ENCODE measurements at places on chromosomes 7 and 10.

DNA sequence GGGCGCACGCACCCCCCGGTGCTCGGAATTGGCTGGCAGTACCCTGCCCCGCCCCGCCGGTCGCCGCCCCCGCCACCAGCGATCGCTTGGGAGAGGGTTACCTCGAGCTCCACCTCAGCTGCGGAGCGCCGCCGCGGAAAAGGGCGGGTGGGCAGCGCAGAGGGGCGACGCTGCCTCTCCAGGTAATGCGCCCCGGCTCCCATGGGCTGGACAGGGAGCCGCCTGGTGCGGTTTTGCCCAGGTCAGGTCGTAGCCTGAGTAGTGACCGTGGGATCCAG, 1.3 kb downstream of the PFKFB3 start:
- peak; percentile 56 for DNase-seq

GRCh38 chr7:132705146-132705545, 128.9 kb upstream of the PLXNA4 start:
- DNase-seq, result no peak

DNA sequence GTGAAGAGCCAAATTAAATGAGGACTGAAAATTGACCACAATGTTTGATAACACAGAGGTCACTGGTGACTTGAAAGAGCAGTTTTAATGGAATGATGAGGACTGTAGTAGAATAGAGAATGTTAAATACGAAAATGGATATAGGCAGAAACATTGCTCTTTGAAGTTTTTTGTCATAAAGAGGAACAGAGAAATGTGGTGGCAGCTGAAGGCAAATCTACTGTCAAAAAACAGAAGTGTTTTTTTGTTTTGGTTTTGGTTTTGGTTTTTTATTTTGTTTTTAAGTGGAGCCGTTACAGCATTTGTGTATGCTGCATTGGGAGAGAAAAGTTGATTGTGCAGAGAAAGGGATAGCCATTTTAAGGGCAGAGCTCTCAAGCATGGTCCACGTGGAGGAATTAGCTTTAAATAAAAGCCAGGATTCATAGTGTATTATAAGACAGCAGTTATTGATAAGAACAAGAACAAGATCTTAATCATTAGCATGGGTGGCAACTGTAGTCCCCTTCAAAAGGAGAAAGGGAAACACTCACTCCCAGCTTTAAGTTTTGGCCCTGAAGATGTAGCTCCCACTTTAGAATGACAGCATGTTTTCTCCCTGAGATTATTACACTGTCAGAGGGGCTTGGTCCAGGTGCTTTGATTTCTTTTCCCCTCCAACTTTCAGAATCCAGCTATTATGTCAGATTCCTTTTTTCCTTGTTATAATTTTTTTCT, 156.7 kb upstream of the BET1 start:
- no peak for DNase-seq

DNA sequence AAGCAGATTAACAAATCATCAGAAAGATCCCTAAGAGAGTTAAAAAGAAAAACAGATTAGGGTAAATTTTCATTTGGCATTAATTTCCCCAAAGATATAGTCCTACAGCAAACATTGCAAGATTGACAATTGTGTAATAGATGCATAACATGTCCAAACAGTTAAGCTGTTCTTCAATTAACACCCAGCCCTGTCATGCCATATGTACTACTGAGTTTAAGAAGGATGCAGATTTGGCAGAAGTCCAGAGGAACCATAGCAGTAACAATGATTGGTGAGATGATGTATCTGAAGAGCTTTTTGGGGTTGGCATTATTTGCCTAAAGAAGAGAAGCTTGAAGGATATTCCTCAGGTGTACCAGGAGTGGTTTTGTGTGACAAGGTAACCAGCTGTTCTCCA, 287.6 kb downstream of the LRMDA start:
- DNase-seq, result no peak

GRCh38 chr7:25854608-25855497, 297.1 kb upstream of the NFE2L3 start:
- DNase-seq, result peak; percentile 90

DNA sequence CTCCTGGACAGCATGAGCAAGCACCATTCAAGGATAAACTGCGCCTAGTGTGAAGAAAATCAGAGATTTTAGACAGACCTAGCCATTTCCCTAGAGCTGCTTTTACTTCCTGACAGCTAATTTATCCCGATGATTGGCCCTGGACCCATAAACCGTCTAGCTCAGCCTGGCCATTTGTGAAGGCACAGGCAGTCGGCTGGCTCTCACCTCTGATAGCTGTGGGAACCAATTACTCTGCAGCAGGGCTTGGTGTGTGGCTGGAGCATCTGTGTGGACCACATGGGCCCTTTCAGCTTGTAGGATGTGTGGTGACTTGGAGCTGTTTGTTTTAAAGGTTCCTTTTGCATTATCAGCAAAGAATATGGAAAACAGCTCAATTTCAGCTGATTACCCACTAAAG, 111.1 kb upstream of the NPY start:
- no peak for DNase-seq

GRCh38 chr10:113474752-113475151, 78.1 kb upstream of the HABP2 start:
- DNase-seq, result no peak

- peak; percentile 60 for DNase-seq
These were observed 7.5 kb upstream of the RBP3 start for GRCh38 chr10:47340608-47341170.

DNA sequence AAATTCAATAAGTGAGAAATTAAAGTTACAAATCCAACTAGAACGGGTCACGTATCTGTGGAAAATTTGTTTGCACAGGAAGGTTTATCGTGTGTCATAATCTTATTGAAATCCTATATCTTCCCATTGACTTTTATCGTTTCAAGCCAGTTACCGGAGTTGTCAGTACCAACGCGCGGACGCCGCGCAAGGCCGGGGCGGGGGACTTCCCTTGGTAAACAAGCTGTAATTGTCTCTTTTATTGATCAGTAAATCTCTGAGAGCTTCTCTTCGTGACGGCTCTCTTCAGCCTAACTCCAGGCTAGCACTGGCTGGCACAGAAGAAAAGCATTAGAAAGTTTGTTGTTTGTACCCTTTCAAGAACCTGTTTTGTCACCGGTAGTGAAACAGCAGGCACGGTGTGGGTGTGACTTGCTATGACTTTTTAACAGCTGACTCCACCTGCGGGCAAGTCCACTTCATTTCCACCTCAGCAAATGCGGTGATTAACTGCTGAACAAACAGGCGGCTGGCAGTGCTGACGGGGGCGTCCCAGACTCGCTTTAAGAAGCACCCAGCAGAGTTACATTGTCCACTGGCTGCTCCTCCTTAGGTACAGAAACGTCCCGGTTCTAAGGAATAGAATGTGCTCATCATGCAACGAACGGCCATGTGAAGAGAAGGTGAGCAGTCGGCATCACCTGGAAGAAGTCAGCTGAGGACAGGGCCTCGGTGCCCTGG, 215.8 kb downstream of the MAD1L1 start:
- DNase-seq, result peak; percentile 11

DNA sequence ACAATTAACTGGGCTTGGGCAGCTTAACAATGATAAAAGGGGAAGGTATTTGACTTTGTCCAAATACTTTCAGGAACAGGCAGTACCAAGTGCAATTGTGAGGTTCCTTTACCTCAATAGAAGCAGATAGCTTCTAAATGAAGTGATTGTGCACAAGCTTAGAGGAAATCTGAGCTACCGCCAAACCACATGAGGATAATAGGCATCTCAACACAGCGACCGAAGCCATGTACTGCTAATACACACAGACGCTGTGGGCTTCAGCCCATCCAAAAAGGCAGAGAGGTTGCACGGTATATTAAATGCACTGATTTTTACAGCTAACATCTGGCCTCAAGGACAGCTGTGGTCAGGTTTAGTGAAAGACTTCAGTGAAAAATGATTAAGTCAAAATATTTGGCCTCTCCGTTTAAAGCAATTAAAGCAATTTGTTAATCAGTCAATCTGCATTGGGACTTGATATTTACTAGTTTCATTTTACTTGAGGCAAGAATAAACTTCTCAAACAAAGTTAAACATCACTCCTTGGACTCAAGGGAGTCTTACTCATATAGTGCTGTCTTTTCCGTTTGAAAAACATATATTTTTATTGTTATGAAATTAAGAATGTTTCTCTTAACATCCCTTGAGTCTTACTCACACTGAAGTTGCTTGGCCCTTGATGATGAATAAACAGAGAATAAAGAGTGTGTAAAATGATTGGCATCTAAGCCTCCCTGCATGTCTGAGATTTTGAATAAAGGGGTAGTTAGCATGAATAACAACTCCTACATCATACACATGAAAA, 306.3 kb downstream of the C7orf25 start:
- peak; percentile 56 for DNase-seq

GRCh38 chr7:113890331-113891030, 28.3 kb downstream of the PPP1R3A start:
- DNase-seq, result no peak

- no peak for DNase-seq
These were observed 215.8 kb downstream of the PHTF2 start for GRCh38 chr7:78014401-78014800.

DNA sequence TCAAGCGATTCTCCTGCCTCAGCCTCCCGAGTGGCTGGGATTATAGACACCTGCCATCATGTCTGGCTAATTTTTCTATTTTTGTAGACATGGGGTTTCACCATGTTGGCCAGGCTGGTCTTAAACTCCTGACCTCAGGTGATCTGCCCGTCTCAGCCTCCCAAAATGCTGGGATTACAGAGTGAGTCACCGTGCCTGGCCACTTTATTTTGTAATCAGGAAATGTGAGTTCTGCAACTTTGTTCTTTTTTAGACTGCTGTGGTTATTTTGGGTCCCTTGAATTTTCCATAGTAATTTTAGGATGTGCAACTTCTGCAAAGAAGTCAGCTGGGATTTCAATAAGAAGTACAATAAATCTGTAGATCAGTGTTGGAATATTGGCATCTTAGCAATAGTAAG, 96.8 kb downstream of the CYTH3 start:
- DNase-seq, result no peak

- DNase-seq, result no peak
These were observed 20.0 kb upstream of the IFIT2 start for GRCh38 chr10:89281606-89282395.

GRCh38 chr7:93530701-93531100, 43.8 kb downstream of the CALCR start:
- DNase-seq, result no peak

DNA sequence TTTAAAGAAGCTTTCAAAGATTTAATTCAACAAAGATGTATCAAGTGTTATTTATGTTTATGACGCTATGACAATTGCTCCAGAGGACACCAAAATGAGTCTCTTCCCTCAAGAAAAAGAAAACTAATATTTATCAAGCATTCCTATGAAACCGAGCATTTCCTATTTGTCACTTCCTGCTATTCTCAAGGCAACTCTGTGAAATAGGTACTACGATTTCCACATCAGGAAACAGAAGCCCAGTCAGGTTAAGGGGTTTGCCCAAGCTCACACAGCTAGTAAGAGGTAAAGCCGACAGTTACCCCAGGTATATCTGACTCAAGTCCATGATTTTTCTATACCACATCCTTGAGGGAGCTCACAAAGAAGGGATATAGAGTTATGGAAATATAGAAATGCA, 85.9 kb downstream of the TRIL start:
- no peak for DNase-seq

- DNase-seq, result no peak
These were observed 126.4 kb upstream of the SDK1 start for GRCh38 chr7:3174515-3175284.

GRCh38 chr10:87750817-87751216, 67.2 kb downstream of the ATAD1 start:
- DNase-seq, result no peak

All from right hindlimb (tissue), 1 donor.